ENCODE measurements at places on chromosomes 6 and 20.

- DNase-seq, result no peak
Measured at GRCh38 chr6:75818098-75818855, 69.2 kb downstream of the MYO6 start.

- no peak for DNase-seq
Measured at GRCh38 chr6:25446830-25447569, 167.8 kb downstream of the CARMIL1 start.

- DNase-seq, result no peak
Measured at GRCh38 chr20:4470375-4470774, 251.3 kb upstream of the PRND start.

- DNase-seq, result no peak
Measured at GRCh38 chr6:152184917-152185574, 377.6 kb downstream of the ESR1 start.

DNA sequence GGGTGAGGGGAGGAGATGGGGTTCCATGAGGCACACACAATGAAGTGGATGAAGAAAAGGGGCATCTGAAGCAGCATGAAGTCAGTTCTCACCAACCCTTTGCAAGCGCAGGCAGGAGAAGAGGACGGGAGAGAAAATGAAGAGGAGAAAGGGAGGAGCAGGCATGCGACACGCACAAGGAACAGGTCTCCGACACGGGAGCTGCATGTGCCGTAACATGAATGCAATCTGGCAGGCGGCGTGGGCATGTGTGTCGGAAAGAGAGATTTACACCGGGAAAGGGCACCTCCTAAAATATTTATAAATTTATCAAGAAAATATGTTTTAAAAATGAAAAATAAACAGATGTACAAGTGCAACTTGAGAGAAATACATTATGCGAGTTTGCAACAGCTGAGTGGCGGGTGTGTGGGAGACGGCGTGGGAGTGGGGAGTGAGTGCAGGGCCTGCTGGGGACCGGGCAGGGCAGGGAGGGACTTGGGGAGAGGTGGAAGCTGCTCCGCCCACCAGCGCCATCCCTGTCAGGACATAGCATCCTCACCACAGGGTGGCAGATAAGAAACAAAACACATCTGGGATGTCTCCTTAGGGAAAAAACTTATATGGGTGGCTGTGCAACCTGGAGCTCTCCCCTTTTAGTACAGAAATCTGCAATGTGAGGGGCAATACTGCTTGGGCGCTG is 40.6 kb downstream of the GJA10 start:
- no peak for DNase-seq

DNA sequence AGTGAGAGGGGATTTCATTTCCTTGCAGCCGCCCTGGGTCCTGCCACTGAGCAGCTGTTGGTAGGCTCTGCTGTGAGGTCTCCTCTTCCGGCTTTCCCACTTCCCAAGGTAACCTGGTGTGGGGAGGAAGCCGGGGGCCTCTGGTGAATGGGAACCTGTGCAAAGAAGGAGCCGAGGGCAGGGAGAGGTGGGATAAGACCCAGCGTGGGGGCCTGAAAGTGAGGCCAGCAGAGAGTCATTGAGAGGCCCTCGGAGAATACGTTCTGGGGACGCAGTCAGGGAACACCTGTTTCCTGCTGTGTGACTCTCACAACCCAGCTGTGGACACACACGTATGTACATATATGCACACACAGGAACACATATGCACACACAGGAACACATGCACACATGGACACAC is 100.7 kb downstream of the CDH26 start:
- DNase-seq, result no peak

DNA sequence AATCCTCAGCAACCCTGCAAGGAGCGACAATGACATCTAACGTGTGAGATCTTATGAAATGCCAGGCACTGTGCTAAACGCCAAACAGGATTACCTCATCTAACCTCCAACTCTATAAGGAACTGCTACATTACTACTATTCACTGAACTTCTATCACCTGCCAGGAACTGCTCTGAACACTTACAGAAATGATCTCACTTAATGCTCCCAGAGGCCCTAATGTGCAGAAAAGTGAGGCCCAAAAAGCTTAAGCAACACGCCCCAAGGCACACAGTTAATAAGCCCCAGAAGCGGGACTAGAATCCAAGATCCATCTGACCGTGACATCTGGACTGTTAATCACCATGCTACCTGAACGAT is 28.5 kb downstream of the TRAM2 start:
- DNase-seq, result no peak

DNA sequence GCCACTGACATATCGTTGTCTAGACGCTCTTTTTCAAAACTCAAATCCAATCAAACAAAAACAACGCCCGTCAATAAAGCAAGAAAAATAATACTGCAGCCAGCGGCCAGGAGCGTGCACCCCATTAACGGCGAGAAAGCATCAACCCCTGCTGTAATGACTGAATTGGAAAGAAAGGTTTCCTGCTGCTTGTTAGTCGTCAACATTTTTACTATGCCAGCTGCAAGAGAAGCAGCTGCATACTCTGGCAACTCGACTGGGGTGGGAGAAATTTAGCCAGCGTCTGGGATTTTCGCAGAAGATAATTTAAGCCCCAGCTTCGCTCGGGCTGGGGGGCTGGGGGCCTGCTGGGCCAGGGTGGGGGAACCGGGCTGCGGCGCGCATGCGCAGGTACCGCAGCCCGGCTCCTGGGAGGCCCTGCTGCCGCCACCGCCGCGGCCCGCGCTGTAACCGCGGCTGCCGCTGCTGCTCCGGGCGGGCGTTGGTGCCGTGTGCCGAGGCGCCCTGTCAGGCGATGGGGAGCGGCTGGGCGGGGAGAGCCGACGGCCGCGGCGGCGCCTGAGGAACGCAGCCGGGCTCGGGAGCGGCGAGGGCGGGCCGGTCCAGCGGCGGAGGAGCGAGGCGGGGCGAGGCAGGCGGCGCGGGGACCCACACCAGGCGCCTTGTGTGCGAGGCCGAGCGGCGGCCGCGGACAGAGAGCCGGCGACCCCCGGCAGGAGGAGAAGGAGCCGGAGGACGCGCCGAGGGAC is 732 bp upstream of the STXBP5 start:
- peak; percentile 85 for DNase-seq

- no peak for DNase-seq
Measured at GRCh38 chr20:51404297-51405060, 138.0 kb downstream of the NFATC2 start.

GRCh38 chr20:42125426-42125825 is 507.2 kb upstream of the CHD6 start:
- no peak for DNase-seq

DNA sequence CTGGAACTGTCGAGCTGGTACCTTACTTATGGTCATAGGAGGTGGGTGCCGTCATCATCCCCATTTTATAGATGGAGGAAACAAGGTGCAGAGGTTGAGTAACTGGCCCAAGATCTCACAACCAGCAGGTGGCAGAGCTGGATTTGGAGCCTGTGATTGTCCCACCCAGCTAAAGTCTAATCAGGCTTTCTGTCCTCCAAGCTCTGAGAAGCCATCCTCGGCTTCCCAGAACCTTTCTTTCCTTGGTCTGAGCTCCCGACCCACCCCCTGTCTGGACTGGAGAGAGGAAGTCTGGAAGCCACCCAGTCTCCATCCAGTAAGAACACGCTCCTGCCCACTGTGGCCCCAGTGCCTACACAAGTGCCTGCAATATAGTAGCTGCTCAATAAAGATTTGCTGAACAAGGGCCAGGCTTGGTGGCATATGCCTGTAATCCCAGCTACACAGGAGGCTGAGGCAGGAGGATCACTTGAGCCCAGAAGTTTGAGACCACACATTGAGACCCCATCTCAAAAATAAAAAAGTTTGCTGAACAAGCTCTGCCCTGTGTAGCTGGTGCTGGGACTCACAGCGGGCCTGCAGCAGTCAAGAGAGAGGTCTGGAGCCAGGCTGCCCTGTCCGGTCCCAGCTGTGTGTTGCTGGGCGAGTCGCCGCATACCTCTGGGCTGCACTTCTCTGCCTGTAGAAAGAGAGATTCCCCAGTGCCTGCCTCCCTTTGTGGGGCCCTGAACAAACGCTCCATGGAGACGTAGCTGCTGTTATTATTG is 32.5 kb upstream of the DLGAP4 start:
- DNase-seq, result no peak

GRCh38 chr20:64045346-64046011 is 4.0 kb downstream of the SOX18 start:
- no peak for DNase-seq

DNA sequence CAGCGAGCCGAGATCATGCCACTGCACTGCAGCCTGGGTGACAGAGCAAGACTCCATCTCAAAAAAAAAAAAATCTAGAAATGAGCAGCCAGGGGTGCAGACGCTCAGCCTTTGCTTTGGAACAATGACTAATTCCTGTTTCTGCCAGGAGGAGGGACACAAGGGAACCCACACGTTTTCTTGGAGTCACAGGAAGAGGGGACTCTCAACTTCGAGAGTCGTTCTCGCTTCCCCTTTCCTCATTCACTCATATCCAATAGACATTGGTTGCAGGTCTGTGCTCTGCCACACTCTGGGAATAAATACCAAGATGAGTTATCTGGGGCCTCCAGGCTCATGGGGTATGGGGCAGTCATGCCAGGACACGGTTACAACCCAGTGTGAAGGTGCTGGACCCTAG is 91.5 kb upstream of the RREB1 start:
- DNase-seq, result no peak

DNA sequence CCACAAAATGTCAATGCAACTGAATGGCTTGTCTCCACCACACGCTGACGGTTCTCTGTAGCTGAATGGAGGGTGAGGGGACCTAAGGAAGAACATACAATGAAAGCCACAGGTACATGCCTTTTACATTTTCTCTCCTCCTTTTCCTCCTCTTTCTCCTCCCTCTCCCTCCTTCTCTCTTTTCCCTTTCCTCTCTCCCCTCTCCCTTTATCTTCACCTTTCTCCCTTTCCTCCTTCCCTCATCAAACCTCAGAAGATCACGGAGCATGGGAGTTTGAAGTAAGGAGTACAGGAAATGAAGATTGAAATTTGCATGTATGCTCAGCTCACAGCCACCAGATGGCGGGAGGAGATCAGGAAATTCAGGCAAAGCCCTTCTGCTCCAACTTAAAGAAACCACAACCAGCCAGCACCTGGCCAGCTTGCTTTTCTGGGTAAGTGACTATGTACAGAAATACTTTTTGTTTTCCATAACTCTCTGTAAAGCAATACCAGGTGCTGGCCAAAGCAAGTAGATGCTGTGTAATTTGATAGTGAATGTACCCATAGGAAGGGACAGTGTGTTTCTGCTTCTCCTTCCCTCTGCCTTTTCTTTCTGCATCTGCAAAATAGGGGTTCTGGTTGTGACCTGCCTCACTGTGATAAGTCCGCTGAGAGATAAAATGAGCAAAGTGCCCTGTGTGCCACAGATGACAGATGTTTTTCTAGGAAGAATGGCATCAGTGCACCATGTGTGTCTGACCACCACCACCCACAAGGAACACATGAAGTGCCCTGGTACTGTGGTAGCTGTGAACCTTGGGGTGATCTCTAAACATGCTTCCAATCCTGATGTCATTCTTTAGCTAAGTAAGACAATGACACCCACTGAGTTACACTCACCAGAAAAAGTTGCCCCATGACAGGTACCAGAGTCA is 18.6 kb upstream of the FOXO3 start:
- peak; percentile 86 for DNase-seq

DNA sequence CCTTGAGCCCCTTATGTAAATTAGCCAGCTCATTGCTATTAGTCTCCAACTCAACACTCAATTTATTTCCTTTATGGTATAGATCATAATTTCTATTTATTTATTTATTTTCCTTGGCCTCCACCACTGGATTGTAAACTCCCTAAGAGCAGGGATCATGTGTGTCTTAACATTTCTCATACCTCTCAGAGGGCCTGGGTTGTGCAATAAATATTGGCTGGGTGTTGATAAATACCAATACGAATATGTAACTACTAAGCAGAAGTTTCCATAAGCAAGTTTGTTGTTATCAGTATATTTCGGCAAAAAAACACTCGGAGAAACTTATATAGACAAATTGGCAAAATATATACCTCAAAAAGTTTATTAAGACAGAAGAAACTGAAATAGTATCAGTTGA is 257.4 kb downstream of the ADGRB3 start:
- DNase-seq, result no peak

DNA sequence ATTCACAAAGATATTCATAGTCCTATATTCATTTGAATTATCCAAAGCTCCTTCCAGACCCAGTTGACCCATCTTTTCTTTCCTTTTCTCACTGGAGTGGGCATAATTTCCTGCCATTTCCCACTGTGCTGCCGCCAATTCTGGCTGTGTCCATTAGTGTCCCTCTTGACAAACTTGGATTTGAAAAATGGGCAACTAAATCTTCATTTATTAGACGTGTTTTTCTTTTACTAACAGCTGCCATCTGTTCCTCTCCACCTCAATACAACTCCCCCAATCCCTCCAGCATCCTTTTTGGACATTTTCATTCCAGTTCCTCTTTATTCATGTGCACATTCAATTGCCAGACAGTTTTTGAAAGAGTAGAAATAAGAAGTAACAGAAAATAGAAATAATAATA is 90.5 kb downstream of the PCSK2 start:
- no peak for DNase-seq

DNA sequence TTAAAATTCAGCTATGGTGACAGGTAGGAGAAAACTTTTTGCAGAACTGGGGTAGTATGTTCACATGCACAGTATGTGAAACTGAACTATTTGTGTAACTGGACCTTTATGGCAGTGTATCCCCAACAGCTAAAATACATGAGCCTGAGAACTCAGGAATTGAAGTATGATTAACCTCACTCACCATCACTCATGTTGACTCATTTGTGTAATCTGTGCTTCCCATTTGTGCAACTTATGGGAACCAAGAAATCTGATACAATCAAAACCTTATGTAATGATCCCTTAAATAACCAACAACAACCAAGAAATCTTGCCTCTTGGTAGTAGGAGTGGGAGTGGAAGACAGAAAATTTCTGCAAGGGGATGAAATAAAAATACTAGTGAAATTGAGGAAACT is 674.9 kb downstream of the HDGFL1 start:
- no peak for DNase-seq

DNA sequence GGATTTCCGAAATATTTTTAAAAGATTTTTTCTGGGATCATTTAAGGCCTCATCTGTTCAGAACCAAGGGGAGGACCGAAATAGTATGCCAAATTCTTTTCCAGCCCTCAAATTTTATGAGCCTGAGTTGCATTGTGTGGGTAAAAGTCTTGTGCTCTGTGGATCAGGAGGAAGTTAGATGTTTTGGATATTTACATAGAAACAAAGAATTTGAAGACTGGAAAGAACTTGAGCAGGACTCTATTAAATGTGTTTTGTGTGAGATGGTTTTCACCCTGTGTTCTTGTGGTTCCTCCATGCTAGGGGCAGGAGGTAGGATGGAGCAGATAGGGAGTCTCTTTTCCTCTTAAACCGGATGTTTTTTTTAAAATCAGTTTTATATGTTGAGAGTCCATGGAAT is 329.1 kb downstream of the LAMA2 start:
- no peak for DNase-seq

DNA sequence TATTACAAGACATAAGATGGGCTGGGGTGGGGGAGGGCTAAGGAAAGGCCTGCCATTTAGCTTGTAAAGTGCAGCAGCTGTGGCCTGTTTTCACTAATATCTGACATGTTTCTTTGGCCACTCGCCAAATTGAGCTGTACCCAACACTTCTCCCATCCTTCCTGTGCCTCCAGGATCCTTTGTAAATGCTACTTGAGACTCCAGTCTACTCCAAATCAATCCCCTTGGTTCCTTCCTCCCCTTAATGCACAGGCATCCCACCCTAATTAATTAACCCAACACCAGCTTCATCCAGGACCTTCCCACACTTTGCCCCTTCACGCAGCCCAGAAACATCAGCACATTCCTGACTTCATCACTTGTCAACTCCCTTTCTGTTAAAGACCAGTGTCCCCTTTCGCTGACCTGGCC is 55.0 kb upstream of the TCF21 start:
- DNase-seq, result no peak
